ENCODE measurements at places on chromosomes 3 and 15.
A peak's percentile ranks its signal among the peaks of the same experiment; 100 is the strongest.

- DNase-seq, result no peak
These were observed 47.4 kb downstream of the GPR171 start for GRCh38 chr3:151155409-151156128.

- DNase-seq, result no peak
These were observed 3.5 kb downstream of the SERINC4 start for GRCh38 chr15:43796566-43796965.

DNA sequence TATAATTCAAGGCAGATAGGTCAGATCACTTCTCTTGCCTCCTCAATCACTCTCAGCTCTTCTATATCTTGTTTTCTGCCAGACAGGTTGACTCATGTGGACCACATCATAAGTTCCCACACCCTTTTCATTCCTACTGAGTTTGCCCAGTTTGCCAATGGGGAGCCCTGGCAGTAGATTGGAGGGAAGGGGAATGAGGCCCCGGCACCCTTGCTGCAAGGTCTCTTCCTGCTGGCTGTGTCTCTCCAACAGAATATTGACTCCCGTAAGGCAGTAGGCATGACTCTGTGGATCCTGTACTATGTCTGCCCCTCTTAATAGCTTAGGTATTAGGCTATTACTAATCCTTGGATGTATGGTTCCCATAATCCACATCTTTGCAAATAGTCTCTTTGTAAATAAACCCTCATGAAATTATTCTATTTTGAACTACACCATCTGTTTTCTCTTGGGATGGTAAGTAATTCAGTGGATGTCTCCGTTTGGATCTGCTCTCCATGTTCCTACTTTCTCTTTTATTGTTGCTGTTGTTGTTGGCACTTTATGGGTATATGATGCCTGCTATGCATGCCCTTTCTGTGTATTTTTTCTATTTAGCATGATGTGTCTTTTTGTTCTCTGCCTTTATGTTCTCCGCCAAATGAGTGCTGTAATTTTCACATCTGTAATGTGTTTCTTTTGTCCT is 65.5 kb upstream of the DCBLD2 start:
- no peak for DNase-seq

GRCh38 chr3:173584838-173585831 is 187.6 kb downstream of the NLGN1 start:
- no peak for DNase-seq

GRCh38 chr3:53146319-53146891 is 14.6 kb upstream of the PRKCD start:
- no peak for DNase-seq

DNA sequence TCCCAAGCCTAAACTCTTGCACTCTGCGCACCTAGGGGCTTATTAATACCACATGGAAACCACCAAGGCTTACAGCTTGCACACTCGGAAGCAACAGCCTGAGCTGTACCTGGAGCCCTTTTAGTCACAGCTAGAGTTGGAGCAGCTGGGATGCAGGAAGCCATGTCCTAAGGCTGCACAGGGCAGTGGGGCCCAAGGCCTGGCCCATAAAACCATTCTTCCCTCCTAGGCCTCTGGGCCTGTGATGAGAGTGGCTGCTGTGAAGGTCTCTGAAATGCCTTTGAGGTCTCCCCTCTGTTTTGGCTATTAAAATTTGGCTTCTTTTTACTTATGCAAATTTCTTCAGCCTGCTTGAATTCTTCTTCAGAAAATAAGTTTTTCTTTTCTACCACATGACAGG is 383.9 kb upstream of the UBE2E2 start:
- no peak for DNase-seq

- no peak for DNase-seq
These were observed 1111.2 kb downstream of the TUSC7 start for GRCh38 chr3:117820658-117821299.

- DNase-seq, result no peak
These were observed 4.0 kb upstream of the A4GNT start for GRCh38 chr3:138136201-138136600.

- no peak for DNase-seq
These were observed 43.2 kb downstream of the RAF1 start for GRCh38 chr3:12620729-12621128.

DNA sequence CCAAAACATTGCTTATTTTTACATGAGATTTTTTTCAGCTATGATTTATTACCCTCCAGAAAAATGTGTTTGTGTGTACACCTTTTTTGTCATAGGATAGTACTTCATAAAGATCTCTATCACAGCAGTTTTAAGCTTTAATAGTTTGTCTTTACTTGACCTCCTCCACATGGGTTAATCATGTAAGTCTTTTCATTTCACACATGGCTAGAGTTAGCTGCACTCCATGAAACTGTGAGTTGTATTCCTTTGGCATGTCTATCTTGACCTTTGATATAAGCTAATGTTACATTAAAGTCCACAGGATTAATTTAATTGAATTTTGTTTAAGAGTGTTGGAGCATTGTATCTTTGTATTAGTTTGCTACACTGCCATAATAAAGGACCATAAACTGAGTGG is 217.1 kb downstream of the OTOL1 start:
- DNase-seq, result no peak

GRCh38 chr15:74336061-74337005 is 31.1 kb downstream of the CYP11A1 start:
- no peak for DNase-seq

GRCh38 chr15:36947035-36947719 is 153.2 kb downstream of the MEIS2 start:
- DNase-seq, result no peak

GRCh38 chr3:6602329-6602728 is 258.6 kb upstream of the GRM7 start:
- no peak for DNase-seq

GRCh38 chr3:128143496-128143895 is 9.8 kb upstream of the EEFSEC start:
- DNase-seq, result no peak

- no peak for DNase-seq
These were observed 13.0 kb upstream of the APOD start for GRCh38 chr3:195596765-195597171.

DNA sequence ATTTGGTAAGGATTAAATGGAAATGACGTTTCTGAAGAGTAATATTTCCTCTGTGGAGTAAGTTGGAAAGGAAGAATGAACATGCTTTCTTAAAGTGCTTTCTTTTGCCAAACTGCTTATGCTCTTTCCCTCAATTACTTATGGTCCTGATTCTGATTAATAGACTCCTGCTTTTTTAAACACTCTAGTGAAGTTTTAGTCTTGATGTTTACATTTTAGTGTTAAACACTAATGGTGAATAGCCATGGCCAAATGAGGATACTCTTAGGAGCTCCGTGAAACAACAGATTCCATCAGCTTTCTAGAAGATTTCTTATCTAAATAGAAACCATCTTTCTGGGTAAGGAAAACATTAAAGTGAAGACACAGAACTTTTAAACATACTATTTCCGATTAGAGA is 117.6 kb downstream of the P3H2 start:
- no peak for DNase-seq

GRCh38 chr3:143888846-143889245 is 40.6 kb upstream of the SLC9A9 start:
- no peak for DNase-seq

- DNase-seq, result no peak
These were observed 40.6 kb downstream of the FOXB1 start for GRCh38 chr15:60044636-60045270.

- DNase-seq, result no peak
These were observed 49.5 kb downstream of the WHAMM start for GRCh38 chr15:82858932-82859331.

- DNase-seq, result no peak
These were observed 267.8 kb downstream of the RAP2B start for GRCh38 chr3:153429821-153430220.

- DNase-seq, result no peak
These were observed 41.2 kb downstream of the LIPC start for GRCh38 chr15:58472821-58473581.

- no peak for DNase-seq
These were observed 157.7 kb upstream of the BCL6 start for GRCh38 chr3:187902936-187903335.

DNA sequence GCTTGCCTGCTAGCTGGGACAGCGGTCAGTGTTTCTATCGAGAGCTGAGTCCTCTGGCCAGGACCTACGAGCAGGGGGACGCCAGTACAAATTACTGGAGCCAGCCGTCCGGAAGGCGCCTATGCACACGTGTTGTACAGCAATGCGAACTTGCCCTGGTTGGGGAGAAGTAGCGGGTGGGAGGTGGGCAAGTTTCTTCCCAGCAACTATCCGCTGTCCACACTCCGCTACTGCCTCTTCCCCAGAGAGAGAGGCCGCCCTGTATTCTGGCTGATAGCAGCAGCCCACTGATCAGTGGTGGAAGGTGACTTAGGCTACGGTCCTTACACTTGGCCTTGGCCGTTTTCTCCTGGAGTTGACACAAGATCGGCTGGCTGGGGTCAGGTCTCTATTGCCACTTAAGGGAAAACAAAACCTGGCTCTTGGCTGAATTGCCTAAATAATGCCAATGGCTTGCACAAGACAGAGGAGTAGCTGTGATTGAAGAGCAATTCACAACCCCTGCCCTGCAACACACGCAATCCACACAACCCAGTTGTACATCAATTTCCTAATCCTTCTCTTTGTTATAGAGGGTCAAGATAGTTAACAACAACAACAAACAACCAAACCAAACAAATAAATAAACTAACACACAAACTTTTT is 12.8 kb upstream of the SHC4 start:
- no peak for DNase-seq

DNA sequence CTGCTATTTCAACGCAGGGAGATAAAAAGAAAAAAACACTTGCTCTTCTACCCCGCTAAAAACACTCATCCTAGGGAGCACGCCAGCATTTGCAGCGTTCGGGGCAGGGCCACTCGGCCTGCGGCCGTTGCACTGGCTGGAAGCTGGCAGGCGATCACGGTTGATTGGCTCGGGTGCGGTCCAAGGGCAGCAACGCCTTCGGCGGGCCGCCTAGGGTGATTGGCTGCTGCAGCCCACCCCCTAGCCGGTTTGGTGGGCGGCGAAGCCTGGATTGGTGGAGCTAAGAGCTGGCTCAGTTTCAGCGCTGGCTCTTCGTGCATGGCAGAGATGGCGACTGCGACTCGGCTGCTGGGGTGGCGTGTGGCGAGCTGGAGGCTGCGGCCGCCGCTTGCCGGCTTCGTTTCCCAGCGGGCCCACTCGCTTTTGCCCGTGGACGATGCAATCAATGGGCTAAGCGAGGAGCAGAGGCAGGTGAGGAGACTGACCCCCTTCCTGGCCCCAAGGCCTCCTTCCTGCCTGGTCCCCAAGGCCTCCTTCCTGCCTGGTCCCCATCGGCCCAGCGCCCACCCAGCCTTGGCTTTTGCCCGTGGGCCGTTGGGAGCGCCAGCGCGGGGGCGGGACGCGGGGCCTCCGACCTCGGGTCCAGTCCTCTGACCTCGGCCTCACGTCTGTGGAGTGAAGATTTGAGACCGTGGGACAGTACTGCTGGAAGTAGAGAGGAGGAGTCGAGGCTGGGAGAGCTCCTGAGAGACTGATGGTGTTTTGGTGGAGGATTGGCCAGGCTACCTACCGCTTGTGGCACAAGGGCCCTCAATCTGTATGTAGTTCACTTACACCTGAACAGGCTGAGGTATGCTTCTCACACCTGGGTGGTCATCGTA is at the start of gene IVD:
TSS of gene IVD (plus strand) at position 295 of the 881 bp plus-strand sequence. CDS start at position 328, 33 bp downstream.
- peak; percentile 67 for DNase-seq

DNA sequence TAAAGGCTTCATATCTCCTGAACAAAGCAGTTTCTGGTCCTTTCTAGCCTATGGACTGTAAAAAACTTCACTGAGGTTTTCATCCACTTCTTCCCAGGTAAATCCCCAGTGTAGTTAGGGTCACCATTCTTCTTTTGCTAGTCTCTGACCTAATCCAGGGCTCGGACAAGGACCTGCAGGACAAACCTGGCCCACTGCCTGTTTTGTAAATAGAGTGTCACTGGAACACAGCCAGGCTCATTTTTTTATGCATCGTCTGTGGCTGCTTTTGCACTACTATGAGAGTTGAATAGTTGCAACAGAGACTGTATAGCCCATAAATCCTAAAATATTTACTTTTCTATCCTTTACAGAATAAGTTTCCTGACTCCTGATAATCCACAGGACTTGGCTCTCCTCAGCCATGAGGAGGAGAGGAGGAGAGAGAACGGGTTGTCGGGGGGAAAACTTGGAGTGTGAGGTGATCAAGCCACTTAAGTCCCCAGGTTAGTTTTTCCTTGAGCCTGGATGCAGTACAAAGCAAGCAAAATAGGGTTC is 29.0 kb downstream of the CCR3 start:
- no peak for DNase-seq

DNA sequence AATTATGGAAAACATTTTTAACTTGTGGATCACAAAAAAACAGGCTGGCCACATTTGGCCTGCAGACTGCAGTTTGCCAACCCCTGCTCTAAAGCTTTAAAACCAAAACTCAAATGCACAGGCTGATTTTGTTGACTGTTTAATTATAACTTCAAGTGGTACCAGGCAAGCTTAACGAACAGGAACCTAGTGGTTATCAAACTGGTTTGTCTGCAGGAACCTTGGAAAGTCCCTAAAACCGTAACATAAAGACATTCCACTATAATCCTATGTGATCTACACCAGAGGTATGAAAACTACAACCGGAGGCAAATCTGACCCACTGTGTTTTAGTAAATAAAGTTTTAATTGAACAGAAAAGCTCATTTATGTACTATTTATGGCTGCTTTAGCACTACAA is 52.4 kb downstream of the TBL1XR1 start:
- DNase-seq, result no peak

DNA sequence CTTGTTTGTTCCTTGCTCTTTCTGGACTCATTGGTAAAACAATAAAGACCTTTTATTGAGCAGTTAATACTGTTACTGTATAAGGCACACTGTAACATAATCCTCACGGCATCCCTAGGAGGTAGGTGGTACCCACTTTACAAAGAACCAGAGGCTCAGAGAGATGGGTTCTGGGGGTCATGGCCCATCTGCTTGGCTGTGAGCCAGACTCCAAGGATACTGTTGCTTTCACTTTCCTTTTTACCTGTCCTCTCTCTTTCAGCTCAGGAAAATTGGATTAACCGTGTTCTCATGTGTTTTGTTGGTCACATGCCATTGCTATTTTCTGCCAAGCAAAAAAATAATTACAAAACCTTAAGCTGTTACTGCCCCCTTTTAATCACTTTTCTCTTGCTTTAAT is 34.8 kb upstream of the FILIP1L start:
- DNase-seq, result no peak

DNA sequence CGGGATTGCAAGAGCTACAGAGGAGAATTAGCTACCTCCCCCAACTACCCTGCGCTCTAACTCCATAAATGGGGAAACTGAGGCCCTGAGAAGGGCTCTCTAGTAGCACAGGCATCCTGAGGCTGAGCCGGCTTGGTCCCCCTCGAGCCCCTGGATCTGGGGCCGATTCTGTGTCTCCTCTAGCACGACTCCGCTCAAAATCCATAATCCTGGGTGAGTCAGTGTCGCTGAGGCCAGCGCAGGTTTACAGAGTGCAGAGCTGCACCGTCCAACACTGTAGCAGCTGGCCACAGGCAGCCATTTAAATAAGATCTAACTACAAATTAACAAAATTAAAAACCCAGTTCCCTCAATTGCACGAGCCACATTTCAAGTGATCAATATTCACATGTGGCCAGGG is 10.8 kb downstream of the GATA2 start:
- DNase-seq, result no peak

DNA sequence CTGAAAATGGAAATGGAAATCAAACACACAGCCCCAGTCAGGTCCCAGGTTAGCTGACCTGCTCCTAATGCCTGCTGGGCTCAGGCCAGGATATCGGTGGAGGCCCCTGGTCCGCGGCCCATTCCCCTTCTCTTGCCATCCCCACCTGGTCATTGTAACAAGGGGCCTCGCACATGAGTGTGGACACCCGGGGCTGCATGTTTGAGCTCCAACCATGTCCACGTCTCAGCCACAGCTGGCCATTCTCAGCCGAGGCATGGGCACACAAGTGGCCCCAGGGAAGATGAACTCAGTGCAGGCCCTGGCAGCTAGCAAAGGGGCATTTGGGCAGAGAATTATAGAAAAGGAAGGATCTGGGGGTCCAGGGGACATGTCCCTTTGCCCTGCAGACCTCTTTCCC is 41.7 kb downstream of the FAM174B start:
- DNase-seq, result no peak

Measured in SW 1271 (cell line).